ENCODE measurements at places on chromosomes 4 and X.
A peak's percentile ranks its signal among the peaks of the same experiment; 100 is the strongest.

GRCh38 chrX:97682991-97683840, 799.5 kb downstream of the RPA4 start:
- no peak for DNase-seq

GRCh38 chr4:71066737-71067716, 73.6 kb downstream of the DCK start:
- no peak for DNase-seq

DNA sequence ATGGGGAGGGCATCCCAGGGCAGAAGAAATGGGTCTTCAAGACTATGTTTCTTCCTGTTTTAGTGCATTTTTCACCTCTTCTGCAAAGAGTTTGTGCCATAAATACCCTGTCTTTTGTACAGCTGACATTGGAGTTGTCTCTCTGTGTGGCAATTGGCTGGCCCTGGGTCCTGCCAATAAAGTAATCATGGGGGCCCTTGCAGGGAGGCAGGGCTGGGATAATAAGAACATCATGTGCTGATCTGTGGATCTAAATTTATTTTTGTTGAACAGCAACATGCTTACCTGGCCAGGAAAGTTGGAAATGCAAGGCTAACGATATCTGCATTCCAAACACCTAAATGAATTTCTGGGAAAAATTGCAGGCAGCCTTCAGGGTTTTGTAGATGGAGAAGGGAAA, 174.6 kb upstream of the GATB start:
- no peak for DNase-seq

GRCh38 chr4:124433044-124433443, 279.5 kb downstream of the ANKRD50 start:
- DNase-seq, result no peak

GRCh38 chr4:105025263-105026017, 121.2 kb upstream of the TET2 start:
- no peak for DNase-seq

GRCh38 chrX:29237972-29238371, 650.7 kb downstream of the IL1RAPL1 start:
- DNase-seq, result no peak

DNA sequence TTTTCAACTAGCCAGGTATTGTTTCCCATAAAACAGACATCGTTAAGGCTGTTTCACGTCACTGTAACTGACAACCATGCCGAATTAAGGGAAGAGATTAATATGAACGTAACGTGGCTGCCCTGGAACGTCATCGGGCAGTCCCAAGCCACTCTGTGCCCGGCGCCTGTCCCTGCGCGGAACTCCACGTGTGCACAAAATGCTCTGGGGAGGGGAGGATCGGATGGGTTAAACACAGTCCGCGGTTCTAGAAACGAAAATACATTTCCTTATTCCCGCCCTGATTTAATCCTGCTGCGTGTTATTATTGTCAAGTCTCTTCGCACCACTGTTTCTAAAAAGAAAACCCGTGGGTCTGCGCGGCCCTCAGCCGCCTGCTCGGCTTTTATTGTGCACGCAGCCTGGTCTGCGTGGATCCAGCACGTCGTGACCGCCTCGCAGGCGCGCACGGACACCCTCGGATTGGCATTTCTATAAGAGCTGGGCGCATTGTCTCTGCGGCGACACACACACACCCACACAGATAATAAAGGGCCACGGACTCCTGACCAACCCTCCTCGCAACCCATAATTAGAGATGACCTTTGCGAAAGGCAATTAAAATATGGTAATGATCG, 69.6 kb upstream of the BCOR start:
- DNase-seq, result no peak

- peak; percentile 11 for DNase-seq
Observed at GRCh38 chr4:157964463-157964862, 208.4 kb downstream of the GASK1B start.

- no peak for DNase-seq
Observed at GRCh38 chrX:93419642-93420041, 253.7 kb downstream of the NAP1L3 start.

DNA sequence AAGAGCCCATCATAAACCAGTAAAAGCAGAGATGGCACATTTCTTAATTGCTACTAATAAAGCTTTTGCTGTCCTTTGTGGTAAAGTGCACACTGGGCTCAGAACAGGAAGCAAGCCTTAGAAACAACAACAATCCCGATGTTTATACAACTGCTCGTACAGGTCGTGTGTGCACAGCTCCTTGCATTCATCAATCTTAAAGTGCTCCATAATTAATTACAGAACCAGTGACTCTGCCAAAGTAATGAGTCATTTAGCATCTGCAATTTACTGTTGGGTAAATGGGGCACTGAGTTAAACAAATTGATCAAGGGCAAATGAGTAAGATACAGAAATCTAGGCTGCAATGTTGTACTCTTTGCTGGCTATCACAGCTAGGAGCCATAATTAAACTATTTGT, 61.3 kb upstream of the TXK start:
- peak; percentile 36 for DNase-seq

- no peak for DNase-seq
Observed at GRCh38 chr4:97496298-97496873, 646.9 kb downstream of the STPG2 start.

GRCh38 chrX:49041744-49042580, 1.2 kb downstream of the TFE3 start:
- DNase-seq, result peak; percentile 69

DNA sequence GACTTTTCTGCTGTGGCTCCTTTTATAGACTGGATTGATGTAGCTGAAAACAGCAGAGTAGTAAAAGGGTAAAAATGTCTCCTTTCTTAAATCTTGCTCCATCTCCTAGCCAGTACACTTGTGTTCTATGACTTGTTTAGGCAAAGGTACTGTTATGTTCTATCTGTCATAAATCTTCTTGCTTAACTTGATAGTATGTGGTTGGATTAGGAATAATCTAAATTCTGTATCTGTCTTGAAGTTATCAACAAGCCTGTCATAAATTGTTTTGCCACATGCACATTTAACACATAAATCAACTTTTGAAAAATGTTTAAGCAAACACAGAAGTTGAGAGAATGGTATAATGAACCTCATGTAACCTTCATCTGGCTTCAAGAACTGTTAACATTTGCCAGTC, 157.0 kb downstream of the FRAS1 start:
- no peak for DNase-seq

- no peak for DNase-seq
Observed at GRCh38 chrX:47420265-47420664, 49.9 kb downstream of the ZNF157 start.

DNA sequence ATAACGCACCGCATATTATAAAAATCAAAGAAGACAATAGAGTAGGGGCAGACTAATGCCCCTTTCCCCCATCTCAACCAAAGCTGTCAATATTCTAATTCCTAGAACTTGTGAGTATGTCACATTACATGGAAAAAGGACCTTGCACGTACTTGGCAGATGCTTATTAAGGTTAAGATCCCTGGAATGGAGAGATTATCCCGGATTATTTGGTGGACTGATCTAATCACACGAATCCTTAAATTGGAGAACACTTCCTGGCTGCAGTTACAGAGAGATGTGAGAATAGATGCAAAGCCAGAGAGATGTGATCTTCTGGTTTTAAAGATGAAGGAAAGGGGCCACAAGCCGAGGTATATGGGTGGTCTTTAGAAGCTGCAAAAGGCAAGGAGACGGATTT, 548.7 kb downstream of the SPRY1 start:
- DNase-seq, result no peak

DNA sequence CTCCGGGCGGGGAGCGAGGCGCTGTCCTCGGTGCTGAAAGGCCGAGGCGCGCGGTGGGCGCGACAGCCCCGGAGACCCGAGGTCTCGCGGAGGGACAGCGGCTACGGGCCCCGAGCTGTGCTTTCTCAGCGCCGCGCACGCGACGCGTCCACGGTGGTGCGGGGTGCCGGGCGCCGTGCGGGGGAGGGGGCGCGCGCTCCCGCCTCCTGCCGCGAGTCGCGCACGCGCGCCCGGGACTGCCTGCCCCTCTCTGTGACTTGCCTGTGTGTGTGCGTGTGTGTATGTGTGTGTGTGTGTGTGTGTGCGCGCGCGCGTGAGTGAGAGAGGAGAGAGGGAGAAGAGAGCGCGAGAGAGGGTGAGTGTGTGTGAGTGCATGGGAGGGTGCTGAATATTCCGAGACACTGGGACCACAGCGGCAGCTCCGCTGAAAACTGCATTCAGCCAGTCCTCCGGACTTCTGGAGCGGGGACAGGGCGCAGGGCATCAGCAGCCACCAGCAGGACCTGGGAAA, at the start of gene GRIA2:
TSS of gene GRIA2 (plus strand) at position 358 of the 511 bp plus-strand sequence. CDS start 315 bp downstream, outside the sequence.
- peak; percentile 78 for DNase-seq

GRCh38 chrX:261167-261918, 19.8 kb upstream of the PLCXD1 start:
- peak; percentile 31 for DNase-seq

- no peak for DNase-seq
Observed at GRCh38 chr4:24195991-24196736, 306.3 kb upstream of the PPARGC1A start.

- DNase-seq, result no peak
Observed at GRCh38 chrX:85928606-85929005, 118.8 kb downstream of the CHM start.

DNA sequence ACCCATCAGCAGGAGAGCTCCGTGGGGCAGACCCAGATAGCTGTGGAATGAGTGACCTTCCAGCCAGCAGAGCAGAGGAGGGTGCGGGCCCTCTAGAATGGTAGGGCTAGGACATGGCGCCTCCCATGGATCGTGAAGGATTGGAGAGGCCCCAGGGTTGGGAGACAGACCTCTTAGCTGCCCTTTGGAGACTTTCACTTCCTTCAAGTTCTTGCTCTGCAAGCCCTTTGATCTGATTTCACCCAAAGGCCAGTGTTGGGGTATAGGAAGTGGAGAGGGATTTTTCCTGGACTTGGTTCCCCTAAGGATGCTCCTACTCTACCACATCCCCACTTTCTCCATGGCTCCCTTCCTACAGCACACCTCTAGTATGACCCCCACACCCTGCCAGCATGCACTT, 3.0 kb downstream of the SASH3 start:
- no peak for DNase-seq

DNA sequence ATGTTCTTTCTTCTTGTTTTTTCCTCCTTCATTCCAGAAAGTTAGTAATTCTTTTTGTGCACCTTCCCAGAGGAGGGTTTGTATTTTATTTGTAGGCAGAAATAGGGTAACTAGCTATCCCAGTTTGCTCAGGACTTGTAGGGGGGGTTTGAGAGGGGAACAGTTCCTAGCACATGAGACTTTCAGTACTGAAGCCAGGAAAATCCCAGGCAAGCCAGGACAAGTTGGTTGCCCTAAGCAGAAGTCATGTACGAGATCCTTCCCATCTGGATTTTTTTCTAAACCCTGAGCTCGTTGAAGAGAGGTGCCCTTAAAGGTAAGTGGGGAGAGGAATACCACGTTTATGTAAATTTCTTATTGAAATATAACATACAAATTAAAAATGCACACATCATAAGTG, 15.6 kb upstream of the TAB3 start:
- peak; percentile 1 for DNase-seq

DNA sequence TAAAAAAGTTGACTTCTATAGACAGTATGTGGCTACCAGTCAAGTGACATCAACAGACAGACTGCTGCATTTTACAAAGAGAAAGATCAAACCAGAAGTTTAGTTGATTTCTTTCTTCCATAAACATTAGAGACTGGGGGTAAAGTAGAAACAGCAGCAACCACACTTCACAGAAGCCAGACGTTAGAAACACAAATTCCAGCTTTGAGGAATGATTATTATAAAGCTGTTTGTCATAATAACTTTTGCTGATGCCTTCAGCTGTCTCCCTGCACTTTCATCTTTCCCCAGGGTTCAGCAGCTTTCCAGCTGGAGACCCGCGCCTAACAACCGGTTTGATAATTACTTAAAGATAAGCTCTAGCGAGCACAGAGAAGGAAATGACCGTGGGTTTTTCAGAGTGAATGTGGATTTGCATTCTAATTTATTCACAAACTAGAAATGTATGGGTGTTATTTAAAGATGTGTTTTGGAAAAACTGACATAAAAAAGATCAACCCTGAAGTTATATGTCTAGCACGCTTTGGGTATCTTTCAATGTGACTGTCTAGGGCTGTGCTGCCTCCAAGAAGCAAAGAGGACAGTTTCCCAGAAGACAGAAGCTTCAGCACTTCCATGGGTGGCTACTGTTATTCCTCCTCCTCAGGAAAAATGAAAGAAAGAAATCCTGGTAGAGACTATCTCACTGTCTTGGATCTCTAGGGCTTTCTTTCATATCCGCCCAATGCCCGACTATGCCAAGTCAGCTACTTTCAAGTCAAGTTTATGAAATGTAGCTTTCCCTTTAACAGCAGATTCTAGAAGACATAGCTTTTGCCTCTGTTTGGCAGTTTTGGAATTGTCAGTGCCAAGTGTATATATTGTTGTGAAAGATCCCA, 15.0 kb upstream of the ENAM start:
- DNase-seq, result no peak

DNA sequence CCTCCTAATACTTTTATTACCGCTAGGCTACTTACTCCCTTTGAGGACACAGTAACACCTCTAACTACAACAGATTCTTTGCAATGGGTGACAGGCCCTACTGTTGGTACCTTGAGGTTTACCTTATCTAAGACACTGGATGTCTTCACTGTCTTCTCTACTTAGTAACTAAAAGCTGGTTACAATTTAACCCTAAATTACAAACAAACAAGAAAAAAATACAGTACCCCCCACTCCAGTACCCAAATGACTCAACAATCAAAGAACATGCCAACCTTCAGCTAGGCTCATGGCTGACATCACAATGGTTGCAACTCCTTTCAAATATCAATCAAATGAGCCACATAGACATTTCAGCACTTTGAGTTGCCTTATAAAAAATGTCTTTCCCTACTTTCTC, 198.0 kb downstream of the GUCY2F start:
- DNase-seq, result no peak

DNA sequence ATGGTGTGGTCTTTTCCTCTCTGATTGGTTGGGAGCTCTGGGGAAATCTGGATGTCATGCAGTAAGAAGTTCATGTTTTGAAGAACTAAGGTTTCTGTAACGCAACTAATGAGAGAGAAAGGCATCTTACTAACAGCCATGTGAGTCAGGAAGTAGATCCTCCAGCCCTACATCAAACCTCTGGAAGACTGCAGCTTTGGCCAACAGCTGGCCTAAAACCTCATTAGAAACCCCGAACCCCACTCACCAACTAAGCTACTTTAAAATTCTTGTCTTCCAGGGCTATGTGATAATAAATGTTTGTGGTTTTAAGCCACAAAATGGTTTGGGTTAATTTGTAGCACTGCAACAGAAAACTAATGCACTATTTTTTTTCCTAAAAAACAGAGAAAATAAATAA, 549.0 kb upstream of the GRID2 start:
- DNase-seq, result no peak

GRCh38 chrX:154370300-154371016, 4.0 kb downstream of the FLNA start:
- peak; percentile 44 for DNase-seq

Data from adipocyte (in vitro differentiated cells).